ENCODE measurements at places on chromosomes 7 and 10.

DNA sequence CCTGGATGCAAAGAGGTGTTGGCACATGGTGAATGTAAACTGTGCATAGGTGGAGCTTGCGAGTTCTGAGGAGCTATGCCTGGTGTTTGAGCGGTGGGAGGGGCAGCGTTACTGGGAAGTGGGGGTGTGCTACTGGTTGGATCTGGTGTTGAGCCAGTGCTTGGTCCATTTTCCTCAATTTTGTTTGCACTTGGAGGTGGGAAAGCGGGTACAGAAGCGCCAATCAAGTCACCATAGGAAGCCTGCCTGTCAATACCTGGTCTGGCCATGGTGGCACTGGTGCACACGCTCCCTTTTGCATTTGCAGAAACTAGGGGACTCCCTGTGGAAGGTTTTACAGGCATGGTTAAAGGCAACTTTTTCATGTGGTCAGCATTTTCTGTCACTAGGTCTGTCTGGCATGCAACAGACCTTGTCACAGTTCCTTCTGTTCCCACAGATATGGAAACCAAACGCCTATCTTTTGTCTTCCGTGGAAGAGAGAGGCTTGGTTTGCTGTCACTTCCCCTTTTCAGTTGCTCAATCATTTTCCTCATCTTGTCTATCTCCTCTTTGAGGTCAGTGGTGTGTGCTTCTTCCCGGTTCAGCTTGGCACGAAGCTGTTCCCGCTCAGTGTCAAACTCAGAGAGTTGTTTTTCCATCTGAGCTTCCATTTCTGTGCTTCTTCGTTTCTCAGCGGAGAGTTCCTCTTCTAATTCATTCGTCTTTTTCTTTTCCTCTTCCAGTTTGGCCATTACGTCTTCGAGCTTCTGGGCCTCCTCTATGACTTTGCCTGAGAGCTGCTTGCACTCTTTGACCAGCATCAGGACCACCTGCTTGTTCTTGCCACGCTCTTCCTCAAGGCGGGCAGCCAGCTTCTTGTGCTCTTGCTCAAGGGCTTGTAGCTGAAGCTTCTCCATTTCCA, 81.1 kb downstream of the CTTNBP2 start:
- DNase-seq, result no peak

GRCh38 chr7:94888551-94888950, 18.8 kb upstream of the PPP1R9A start:
- no peak for DNase-seq

DNA sequence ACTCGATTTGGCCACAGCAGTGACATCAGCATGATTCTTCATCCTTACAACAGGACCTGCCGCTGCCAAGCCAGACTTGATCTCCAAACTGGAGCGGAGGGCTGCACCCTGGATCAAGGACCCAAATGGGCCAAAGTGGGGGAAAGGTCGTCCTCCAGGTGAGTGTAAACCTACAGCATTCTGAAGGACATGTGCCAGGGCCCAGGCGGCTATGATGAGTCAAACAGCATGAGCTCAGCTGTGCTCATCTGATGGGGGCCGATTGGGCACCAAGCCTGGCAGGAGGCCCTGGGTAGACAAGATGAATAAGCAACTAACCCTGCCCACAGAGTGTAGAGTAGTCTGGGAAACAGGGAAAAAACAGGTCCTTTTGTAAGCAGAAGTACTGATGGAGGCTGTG, 14.4 kb upstream of the ATP6V0E2 start:
- no peak for DNase-seq

- DNase-seq, result no peak
Observed at GRCh38 chr10:52956461-52956860, 183.9 kb upstream of the MBL2 start.

DNA sequence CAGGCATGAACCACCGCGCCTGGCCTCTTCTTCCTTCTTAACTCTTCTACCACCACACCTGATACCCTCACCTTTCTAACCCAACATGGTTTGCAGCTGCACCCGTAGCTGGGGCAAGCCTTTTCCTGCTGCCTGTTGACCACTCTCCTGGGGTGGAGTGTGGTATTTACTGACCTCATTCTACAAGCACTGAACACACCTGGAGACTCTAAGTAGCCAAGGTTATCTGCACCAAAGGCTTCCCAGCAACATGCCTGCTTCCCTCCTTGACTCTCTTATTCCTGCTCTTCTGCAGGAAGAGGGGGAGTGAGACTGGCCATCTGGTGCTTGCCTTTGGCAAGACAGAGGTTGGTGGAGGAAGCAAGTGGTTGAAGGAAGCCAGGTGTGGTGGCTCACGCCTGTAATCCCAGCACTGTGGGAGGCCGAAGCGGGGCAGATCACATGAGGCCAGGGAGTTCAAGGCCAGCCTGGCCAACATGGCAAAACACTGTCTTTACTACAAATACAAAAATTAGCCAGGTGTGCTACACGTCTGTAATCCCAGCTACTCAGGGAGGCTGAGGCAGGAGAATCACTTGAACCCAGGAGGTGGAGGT, 10.1 kb downstream of the ACTR1A start:
- DNase-seq, result no peak

All from astrocyte of the cerebellum (primary cell).